SJSA1 (cell line): ENCODE measurements at places on chromosomes 1 and 21.

DNA sequence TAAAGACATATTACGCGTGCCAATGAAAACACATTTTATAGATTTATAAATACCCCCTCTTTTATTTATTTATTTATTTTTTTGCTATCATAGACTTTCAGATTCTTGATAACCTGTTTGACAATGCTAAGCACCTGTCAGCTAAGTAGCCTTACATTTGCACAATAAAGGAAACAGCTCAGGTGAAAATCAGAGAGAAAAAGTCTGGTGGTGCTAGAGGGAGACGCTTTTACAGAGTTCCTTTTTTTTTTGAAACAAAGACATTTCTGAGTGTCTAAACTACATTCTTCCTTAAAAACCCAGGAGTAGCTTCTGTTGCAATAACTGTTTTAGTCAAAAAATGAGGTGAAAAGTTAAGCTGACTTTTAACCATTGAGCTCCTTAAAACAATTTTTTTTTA is 1611.6 kb downstream of the NCAM2 start:
- no peak for DNase-seq

- no peak for DNase-seq
Measured at GRCh38 chr1:45035631-45036301, 23.7 kb downstream of the UROD start.

GRCh38 chr1:162530307-162530987 is 31.1 kb upstream of the UAP1 start:
- DNase-seq, result no peak

- no peak for DNase-seq
Measured at GRCh38 chr1:40984531-40984930, 5.0 kb downstream of the CTPS1 start.

GRCh38 chr1:72150508-72150907 is 131.8 kb downstream of the NEGR1 start:
- no peak for DNase-seq

DNA sequence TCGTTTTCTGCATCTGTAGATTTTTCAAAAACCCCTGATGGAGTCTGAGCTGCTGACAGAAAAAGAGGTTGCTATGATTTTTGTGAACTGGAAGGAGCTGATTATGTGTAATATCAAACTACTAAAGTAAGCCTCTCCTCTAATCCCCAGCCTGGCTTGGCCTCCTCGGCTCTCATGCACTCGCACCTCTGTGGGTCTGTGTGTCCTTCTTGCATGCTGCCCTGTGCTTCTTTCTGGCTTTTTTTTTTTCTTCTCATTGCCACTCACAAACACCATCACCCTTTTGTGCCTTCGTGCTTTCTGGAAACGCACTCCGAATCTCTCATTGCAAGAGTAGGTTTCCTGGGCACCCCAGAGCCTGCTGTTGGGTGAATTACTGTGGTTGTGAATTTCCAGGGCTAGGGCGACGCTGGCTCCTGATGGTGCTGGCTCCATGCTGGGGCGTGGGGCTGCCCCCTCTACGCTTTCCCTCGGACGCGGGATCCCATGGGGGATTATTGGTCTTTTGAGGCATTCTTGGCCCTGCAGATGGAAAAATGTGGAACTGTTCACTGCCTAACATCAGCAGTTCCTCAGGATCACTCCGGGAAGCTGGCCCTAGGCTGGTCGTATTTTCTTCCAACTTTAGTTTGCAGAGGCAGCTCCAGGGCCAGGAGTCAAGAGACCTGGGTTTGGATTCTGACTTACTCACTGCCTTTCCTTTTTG is 56.8 kb downstream of the ATP5PO start:
- no peak for DNase-seq

GRCh38 chr1:1307261-1307922 is 338 bp downstream of the ACAP3 start:
- peak; percentile 45 for DNase-seq

GRCh38 chr1:221937155-221937953 is 195.5 kb upstream of the DUSP10 start:
- no peak for DNase-seq

DNA sequence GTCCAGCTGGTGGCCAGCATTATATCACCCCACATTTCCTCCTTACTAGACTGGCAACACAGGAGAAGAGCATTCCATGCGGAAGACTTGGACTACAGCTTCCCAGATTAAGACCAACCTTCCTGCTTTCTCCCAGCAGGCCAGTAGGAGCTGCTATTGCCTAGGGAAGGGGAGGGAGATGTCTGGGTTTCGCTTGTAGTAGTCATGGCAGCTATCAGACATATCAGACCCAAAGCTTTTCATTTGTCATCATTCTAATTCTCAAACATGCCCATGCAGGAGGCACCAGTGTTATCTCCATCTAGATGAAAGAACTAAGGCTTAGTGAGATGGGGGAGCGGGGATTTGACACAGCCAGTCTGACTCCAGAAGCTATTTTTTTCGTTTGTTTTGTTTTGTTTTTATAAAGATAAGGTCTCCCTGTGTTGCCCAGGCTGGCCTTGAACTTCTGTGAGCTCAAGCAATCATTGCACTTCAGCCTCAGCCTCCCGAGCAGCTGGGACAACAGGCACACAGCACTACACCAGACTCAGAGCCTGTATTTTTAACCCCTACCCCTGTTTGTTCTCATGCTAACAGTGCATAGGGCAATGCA is 4.5 kb downstream of the PLA2G2A start:
- DNase-seq, result peak; percentile 14

- DNase-seq, result no peak
Measured at GRCh38 chr1:155177192-155177917, 3.7 kb downstream of the TRIM46 start.

- DNase-seq, result no peak
Measured at GRCh38 chr21:29264721-29265120, 34.0 kb upstream of the BACH1 start.
